ENCODE measurements at places on chromosomes 3 and 15.

- DNase-seq: no peak
These were observed 10.3 kb upstream of the CD47 start for GRCh38 chr3:108100906-108101660.

DNA sequence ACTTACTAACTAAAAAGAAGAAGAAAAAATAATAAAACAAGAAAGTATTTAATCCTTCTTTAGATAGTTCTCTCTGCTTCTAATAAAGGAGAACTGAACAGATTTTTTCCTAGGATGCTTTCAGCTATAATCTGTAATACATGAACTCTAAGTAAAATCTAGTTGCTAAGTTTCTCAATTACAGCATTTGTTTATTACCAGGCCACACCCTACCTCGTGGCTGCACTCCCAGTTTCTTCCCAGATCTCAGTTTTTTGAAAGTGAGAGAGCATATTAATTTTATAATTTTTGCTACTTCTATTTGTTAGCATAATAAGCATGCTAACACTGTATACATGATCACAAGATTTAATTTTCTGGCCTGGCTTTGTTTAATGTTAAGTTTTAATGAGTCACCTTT lies 258.3 kb downstream of the IL5RA start:
- DNase-seq: no peak

DNA sequence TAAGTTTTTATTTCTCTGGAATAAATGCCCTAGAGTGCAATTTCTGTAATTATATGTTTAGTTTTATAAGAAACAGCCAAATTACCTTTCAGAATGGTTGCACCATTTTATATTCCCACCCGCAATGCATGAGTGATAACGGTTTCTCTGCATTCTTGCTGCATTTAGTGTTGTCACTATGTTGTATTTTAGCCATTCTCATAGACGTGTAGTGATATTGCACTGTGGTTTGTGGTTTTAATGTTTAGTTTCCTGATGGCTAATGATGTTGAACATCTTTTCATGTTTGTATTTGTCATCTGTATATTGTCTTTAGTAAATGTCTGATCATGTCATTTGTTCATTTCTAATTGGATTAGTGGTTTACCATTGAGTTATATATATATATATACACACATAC lies 73.0 kb upstream of the GOLIM4 start:
- DNase-seq: no peak

- no peak for DNase-seq
These were observed 4.9 kb downstream of the GALK2 start for GRCh38 chr15:49174902-49175301.

DNA sequence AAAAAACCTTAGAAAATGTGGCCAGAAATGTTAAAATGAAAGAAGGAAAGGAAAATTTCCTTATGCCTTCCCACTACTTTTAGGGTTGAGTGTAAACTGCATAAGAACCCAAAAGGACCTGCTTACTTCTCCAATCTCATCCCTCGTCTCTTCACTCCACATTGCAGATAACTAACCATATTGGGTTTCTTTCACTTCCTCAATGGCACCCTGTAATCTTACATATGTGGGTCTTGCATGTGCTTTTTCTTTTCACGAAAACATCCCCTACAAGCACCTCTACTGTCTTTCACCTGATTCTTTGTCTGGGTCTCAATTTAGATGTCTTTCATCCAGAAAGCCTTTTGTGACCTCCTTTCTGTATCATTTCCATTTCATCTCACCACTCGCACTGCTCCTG lies 23.1 kb downstream of the EOMES start:
- no peak for DNase-seq

GRCh38 chr3:117507958-117508357 lies 798.4 kb downstream of the TUSC7 start:
- no peak for DNase-seq

DNA sequence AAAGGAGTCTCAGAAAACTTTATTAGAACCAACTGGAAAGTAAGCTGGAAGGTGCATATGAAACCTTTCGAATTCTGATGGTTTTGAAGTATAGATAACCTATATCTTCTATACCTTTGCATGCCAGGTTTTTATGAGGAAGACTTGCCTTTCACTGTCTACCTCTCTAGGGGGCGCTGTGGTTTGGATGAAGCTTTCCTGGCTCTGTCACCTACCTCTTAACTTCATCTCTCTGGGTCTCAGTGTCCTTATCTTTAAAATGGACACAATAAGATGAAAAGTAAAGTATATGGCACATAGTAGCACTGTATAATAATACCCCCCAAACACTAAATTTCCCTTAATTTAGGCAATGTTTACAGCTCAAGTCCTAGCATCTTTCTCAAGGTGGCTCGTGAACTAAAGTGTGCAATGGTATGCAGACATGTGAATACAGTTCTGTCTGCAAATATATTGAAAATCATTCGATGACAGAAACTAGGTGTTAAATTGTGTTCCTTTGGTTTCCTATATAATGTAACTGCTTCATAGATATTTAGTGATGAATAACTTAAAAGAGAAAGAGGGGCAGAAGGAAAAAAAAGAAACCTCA lies 314.3 kb downstream of the CHST2 start:
- no peak for DNase-seq
